ENCODE measurements at places on chromosomes 2 and 18.

DNA sequence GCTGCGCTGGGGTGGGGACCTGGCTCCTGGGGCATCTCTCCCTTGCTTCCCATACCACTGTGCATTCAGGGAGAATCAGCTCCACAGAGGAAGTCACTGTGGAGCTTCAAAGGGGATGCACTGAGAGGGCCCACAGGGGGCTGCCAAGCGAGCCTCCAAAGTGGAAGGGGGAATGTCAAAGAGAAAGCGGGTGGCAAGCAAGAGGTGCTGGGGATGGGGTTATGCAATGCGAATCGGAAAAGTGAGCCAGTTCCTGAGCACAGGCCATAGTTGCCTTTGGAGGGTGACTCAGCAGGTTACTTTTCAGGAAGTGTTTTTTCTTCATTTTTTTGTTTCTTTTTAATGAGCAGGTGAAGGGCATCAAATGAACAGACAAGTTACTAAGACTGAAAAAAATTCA, 17.6 kb downstream of the PMAIP1 start:
- DNase-seq, result no peak

- DNase-seq, result no peak
Measured at GRCh38 chr2:218744615-218745014, 34.0 kb downstream of the TTLL4 start.

DNA sequence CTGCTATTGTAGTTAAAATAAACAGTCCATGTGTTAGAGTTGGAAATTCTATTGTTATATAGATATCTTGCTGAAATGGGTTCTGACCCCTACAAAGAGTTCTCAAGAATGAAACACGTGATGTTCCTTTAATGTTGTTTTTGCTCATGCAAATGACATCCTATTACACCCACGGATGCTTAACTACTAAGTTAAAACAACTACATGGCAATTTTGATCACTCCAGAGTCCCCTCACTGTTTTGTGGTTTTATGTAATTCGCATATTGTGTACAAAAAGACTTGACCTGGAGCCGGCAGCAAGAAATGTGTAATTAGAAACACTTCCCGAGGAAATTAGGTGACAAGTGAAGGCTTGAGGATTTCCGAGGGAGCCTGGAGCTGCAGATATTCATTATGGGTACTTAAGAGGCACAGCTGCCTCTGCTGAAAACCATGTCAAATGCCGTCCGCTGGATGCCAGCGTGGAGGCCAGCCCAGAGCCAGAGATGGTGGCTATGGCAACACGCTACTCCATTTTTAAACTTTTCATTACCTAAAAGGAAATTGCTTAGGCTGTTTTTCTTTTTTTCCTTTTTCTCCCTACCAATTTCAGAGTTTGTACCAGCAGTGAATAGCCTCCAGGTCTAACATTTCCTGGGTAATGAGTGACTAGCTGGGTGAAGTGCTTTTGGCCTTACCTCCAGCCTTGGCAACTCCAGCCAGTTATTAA, 21.0 kb upstream of the CABLES1 start:
- no peak for DNase-seq

DNA sequence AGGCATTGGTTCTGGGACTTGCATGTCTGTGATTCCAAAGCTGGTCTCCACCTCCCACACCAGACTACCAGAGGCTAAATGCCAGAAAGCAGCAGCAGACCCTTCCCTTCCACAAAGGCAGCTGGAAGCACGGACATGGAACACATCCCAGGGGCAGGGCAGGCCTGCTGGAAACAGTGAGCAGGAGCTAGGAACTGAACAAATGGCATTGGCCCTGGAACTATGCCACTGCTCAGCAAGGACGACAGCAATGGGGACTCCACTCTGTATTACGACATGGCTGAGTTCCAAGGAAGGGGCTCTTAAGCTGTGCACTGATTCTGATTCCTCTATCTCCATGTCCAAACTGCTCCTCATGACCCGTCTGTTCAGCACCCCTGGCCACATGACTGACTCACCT, 77.8 kb upstream of the TFCP2L1 start:
- DNase-seq, result no peak

- DNase-seq, result no peak
Measured at GRCh38 chr2:238665919-238666318, 182.0 kb upstream of the TWIST2 start.

DNA sequence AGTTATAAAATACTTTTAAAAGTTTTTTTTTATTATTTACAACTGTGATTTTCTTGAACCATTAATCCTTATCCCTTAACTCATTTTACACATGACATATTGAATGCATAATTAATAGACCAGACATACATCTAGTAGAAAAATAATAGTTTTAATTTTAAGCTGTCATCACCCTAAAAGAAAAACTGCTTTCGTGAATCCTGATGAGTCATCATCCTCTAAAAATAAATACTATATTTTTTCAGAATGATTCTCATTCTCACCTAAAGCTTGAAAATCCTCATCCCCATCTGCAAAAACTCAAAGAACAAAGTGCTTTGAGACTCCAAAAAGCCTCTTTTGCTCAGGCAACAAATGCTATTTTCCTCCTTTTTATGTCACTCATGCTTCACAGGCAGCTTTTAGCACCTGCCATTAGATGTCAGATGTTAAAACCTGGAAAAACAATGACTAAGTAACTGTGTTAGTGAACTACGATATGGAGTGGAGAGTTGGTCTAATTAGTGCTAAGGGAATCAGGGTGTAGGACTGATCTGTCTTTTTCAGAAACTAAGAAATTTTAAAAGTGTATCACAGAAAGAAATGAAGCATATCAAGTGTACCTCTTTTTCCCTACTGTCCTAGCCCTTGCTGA, 297.6 kb downstream of the TMX3 start:
- no peak for DNase-seq
